ENCODE measurements at places on chromosomes 6 and 20. TPM values are rescaled to one million over a fixed set of nuclear protein-coding genes. Genes with fewer than 3 reads are reported as not detected.

GRCh38 chr6:106114492-106114891, 28.4 kb downstream of the PRDM1 start:
- peak overlapping the region; percentile 71 for H3K27ac ChIP-seq
- peaks cover 16% of the 10 kb centered on the region for H3K27me3 ChIP-seq
- peak overlapping the region; percentile 46 for H3K4me3 ChIP-seq
- peaks cover 89% of the 10 kb centered on the region for H3K4me1 ChIP-seq
- peak; percentile 93 for DNase-seq

DNA sequence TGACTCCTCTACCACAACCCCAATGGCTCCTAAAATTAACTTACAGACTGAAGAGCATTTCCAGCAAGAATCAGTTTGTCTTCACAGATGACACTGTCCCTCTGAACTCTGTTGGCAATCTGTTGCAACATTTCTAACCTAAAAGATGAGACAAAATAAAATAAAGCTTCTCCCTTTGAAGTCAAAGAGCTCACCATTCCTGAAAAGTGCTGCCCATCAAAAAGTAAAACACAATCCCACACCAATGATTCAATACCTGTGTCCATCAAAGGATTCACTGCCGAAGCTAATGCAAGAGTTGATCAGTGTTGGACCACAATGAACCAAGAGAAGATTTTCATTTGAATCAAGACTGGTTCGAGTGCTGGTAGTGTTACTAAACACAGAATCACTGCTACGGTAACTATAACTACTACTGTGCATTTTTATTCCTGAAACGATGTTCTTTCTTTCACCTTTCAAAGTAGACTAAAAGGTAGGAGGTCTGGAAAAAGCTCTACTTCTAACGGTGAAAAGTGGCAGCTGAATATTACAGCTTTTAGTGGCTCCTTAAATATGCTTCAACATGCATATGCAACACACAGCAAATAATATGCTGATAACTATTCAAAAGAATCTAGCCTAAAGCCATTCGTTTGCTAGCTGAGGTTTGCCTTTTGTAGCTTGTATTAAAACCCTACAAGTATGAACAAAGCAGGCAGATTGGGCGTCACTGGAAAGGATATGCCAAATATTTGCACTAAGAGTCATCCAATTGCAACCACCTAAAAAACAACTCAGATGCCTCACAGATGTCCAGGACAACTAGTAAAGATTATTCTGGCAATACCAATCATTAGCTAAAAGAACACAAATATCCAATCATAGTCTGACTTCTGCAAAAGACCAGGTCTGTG, at the start of gene DST:
TSS of gene DST (minus strand) at position 524 of the 896 bp plus-strand sequence.
- no peaks in the 10 kb centered on the region for H3K27me3 ChIP-seq
- no peak within 1 kb of the TSS for H3K27ac ChIP-seq

DNA sequence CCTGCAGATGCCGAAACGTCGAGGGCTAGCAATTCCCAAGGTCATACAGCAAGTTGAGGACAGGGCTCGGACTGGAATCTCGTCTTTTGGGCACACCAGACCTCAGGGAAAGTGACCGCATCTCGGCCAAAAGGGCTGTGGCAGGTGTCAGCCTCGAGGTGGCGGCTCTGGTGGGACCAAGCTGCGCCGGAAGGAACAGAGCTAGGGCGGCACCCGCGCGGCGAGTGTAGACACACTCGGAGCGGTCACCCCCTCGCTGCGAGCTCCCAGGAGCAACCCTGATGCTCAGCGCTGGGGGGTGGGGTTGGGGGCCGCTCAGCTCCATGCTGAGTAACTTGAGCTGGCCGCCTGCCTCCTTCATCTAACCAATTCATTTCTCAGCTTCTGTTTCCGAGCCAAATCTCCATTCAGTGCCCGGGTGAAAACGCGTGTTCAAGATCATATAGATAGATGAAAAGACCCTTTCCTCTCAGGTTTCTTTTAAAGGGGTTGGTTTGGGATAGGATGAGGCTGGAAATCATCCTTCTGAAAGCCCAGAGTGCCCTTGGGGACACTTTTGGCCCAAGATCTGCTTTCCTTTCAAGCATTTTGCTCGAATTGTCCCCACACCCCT, 2.2 kb upstream of the TUBB2B start:
- H3K36me3 ChIP-seq = no peaks in the 10 kb centered on the region
- H3K27me3 ChIP-seq = peaks cover 77% of the 10 kb centered on the region
- peak overlapping the region; percentile 8 for H3K27ac ChIP-seq
- H3K4me3 ChIP-seq = peak overlapping the region; percentile 63

DNA sequence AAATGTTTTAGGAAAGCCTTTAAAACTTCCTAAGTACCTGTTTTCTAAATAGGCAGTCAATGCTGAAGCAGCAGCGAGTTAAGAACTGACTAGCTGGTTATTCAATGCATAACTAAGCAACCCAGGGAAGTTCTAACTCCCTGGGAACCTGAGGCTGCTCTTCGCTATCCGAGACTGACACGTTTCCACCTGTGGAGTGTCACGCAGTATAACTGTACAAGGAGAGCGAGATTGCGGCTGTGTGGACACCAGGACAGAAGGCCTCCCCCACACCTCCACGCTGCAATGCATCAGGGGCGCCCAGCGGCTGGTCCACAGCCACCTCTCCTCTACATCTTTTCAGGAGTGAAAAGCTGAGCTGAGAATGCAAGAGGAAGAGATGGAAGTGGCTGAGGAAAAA, 8.0 kb downstream of the PXDC1 start:
- no peak overlapping the region for H3K4me3 ChIP-seq
- H3K36me3 ChIP-seq = no peaks in the 10 kb centered on the region
- no peak for DNase-seq
- peaks cover 7% of the 10 kb centered on the region for H3K4me1 ChIP-seq

GRCh38 chr6:77415706-77416105, 47.6 kb downstream of the HTR1B start:
- H3K4me3 ChIP-seq = no peak overlapping the region
- no peak for DNase-seq
- H3K27me3 ChIP-seq = no peaks in the 10 kb centered on the region
- H3K4me1 ChIP-seq = no peaks in the 10 kb centered on the region
- H3K27ac ChIP-seq = no peak overlapping the region

DNA sequence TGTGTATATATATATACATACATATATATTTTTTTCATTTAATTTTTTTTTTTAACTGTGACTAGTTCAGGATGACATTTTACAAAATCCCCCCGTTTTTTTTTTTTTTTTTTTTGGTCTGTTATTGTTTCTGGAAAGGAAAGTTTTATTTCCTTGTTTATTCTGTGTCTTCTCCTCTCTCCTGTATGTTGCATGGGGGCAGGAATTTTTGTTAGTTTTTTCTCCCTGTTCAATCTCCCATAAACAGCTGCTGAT, 32.4 kb upstream of the TXLNB start:
- no peaks in the 10 kb centered on the region for H3K27me3 ChIP-seq
- peak overlapping the region; percentile 74 for H3K27ac ChIP-seq
- peaks cover 31% of the 10 kb centered on the region for H3K4me1 ChIP-seq
- H3K36me3 ChIP-seq = peaks cover 15% of the 10 kb centered on the region

GRCh38 chr20:61045876-61046585, 206.0 kb upstream of the CDH4 start:
- H3K4me3 ChIP-seq = no peak overlapping the region
- no peak for DNase-seq
- H3K27me3 ChIP-seq = no peaks in the 10 kb centered on the region
- no peaks in the 10 kb centered on the region for H3K4me1 ChIP-seq
- no peaks in the 10 kb centered on the region for H3K36me3 ChIP-seq
- no peak overlapping the region for H3K27ac ChIP-seq

GRCh38 chr20:15163632-15164031, 826.2 kb upstream of the FLRT3 start:
- no peak overlapping the region for H3K4me3 ChIP-seq
- no peak overlapping the region for H3K27ac ChIP-seq
- H3K4me1 ChIP-seq = peaks cover 9% of the 10 kb centered on the region
- no peak for DNase-seq
- H3K36me3 ChIP-seq = no peaks in the 10 kb centered on the region

- H3K4me3 ChIP-seq = no peak overlapping the region
- peaks cover 36% of the 10 kb centered on the region for H3K27me3 ChIP-seq
- no peaks in the 10 kb centered on the region for H3K4me1 ChIP-seq
- no peak overlapping the region for H3K27ac ChIP-seq
- H3K36me3 ChIP-seq = no peaks in the 10 kb centered on the region
Observed at GRCh38 chr20:58722877-58723627, 30.5 kb downstream of the NPEPL1 start.

DNA sequence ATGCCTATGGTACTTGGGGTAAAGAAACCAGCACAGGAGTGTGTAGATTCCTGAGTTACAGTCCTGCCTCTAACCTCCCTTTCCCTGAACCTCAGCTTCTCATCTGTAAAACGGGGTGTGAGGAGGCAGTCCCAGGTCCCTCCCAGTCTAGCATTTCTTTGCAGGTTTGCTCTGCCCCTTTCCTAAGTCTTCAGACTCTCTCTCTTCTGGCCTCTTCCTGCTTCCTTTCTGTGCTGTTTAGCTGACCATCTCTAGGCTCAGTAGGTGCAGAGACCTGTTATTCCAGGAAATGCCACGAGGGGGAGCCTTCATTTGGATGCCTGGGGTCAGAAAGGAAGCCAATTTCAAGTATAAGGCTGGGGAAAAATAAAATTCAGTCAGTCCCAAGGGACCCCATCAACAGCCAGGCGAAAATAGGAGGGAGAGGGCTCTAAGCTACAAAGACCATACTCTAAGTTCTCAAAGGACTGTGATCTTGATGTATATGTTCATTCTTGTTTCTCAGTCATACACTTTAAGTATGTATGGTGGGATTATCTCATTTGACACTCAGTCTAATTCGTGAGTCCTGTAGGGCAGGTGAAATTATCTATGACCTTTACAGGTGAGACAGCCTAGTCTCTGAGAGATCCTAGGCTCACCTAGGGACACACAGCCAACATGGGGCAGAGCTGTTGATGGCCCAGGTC, 89.1 kb downstream of the NCR2 start:
- peaks cover 10% of the 10 kb centered on the region for H3K4me1 ChIP-seq
- H3K27ac ChIP-seq = no peak overlapping the region
- peak; percentile 92 for DNase-seq
- no peak overlapping the region for H3K4me3 ChIP-seq
- H3K36me3 ChIP-seq = no peaks in the 10 kb centered on the region

The LCA5 gene
- not detected for total RNA-seq

The EBF4 gene
- 1.1 TPM for total RNA-seq

The GTSF1L gene
- not detected for total RNA-seq

The MCHR2 gene
- not detected for total RNA-seq

The ZFP64 gene
- total RNA-seq = 14.2 TPM

The GPSM3 gene
- 67.8 TPM for total RNA-seq

The OR2H1 gene
- not detected for total RNA-seq

The SLC22A23 gene
- 0.16 TPM for total RNA-seq

The VGLL2 gene
- not detected for total RNA-seq

The HLA-DQA1 gene
- 3.9 TPM for total RNA-seq
